ENCODE measurements at places on chromosomes 6 and 20. TPM values are rescaled to one million over a fixed set of nuclear protein-coding genes. Genes with fewer than 3 reads are reported as not detected.

SLC22A2 gene
- total RNA-seq = not detected

GUCA1A gene
- total RNA-seq = not detected

MAS1 gene
- not detected for total RNA-seq

HLA-DPA1 gene
- 1.8 TPM for total RNA-seq

ZBTB46 gene
- 3.7 TPM for total RNA-seq

MAFB gene
- total RNA-seq = 0.39 TPM

TGM6 gene
- total RNA-seq = not detected

CPNE5 gene
- total RNA-seq = not detected

ANKRD66 gene
- total RNA-seq = not detected

SMOC2 gene
- total RNA-seq = not detected

SAMD5 gene
- total RNA-seq = 0.65 TPM

COL12A1 gene
- total RNA-seq = 110 TPM

HTR1B gene
- 0.32 TPM for total RNA-seq

HCRTR2 gene
- not detected for total RNA-seq

CRYBG1 gene
- 0.80 TPM for total RNA-seq

EPB41L1 gene
- 17.6 TPM for total RNA-seq

RIN2 gene
- 25.9 TPM for total RNA-seq

OR2H2 gene
- total RNA-seq = not detected
